ENCODE measurements at places on chromosomes 5 and 9.

DNA sequence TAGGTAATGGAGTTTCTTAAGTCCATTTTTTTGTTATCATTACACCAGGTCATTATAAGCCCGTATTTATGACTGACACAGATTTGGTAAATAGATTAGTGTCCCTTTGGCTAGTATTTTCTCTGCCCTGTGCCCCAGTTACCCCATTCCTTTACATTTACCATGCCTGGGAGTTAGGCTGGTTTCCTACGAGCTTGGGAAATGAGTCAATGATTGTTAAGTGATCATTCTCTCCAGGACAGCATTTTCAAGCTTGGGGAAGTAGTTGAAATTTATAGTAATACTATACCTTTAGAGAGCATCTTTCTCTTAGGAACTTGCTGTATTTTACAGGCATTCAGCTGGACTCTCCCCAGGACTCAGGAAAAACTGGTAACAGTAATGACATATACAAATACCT lies 573.1 kb downstream of the TLE4 start:
- DNase-seq = no peak

DNA sequence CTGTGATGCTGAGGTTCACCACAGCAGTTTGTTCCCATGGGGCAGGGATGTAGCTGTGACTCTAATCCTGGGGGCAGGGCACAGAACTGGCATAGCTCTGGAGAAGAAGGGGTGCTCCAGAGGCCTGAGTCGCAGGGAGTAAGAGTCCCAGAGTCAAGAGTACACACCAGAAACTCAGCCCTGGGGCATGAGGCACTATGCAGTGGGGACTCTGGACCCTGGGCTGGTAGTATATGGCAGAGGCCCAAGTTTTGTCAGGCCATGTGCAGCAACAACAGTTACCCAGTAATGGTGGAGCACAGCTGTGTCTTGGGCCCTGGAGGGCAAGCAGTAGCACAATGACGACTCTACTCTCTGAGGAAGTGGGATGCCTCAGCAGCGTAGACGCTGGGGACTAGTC lies 42.9 kb downstream of the TMEM38B start:
- DNase-seq = no peak

GRCh38 chr9:122151267-122151828 lies 8.2 kb downstream of the NDUFA8 start:
- DNase-seq = no peak

DNA sequence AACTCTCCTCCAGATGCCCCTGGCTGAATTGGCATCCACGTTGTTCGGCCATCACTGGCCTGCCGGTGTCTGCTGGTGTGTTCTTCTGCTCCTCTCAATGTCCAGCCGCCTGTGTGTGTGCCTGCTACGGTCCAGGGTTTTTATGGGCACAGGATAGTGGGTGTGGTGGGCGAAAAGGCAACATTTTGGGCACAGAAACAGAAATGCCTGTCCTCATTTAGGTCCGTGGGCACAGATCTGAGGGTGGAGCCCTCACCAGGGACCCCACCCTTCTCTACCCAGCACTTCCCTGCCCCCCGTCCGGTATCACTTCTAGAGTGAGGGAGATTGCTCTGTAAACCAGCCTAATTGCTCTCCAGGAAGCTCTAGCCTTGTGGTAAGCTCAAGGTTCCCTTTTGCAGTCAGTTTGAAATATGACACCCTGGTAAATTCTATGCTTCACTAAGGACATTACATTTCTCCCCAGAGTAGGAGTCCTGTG lies 410.1 kb downstream of the MAT2B start:
- DNase-seq = no peak

DNA sequence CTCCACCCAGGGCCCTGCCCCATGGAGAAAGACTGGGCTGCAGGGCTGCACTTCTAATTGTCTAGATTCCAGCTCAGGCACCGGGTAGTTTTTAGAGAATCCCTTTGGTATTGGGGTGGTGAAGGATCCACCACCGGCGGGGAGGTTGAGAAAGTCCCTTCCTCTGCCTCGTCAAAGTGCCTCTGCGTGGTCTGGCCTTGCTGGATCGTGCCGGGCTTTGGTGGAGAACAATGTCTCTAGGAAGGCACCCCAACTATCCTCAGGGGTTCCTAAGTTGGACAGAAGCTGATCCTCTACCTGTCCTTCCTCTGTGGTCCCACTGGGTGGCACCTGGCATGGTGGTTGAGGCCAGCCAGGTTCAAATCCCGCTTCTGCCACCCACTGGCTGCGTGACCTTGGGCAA lies 7.3 kb upstream of the AMBP start:
- no peak for DNase-seq

- no peak for DNase-seq
Observed at GRCh38 chr9:25716220-25716872, 38.1 kb upstream of the TUSC1 start.

DNA sequence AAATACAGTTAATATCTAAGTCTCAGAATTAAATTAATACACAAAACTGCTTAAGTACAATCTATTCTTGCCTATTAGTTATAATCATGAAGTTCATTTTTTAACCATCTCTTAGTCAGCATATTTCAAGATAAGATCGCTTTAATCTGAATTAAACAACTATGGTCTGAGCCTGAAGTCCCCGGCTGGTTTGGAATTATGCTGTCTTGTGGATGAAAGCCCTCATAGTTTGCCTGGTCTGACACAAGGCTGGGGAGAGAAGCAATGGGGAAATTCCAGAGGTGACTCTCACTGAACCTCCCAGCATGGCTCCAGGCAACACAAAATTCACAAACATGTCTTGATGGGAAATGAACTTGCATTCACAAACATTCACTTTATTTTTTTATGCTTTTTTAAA lies 28.0 kb upstream of the GRAMD2B start:
- DNase-seq = no peak

- no peak for DNase-seq
Observed at GRCh38 chr5:15236911-15237508, 263.0 kb upstream of the FBXL7 start.

GRCh38 chr5:77748160-77748559 lies 28.0 kb downstream of the TBCA start:
- DNase-seq = no peak

GRCh38 chr9:70374962-70375618 lies 39.4 kb downstream of the KLF9 start:
- no peak for DNase-seq

GRCh38 chr9:130948266-130948665 lies 9.2 kb upstream of the FIBCD1 start:
- DNase-seq = no peak

GRCh38 chr9:108275906-108276305 lies 579.9 kb downstream of the ACTL7B start:
- DNase-seq = no peak

- no peak for DNase-seq
Observed at GRCh38 chr9:78967596-78968217, 604.1 kb upstream of the TLE4 start.

DNA sequence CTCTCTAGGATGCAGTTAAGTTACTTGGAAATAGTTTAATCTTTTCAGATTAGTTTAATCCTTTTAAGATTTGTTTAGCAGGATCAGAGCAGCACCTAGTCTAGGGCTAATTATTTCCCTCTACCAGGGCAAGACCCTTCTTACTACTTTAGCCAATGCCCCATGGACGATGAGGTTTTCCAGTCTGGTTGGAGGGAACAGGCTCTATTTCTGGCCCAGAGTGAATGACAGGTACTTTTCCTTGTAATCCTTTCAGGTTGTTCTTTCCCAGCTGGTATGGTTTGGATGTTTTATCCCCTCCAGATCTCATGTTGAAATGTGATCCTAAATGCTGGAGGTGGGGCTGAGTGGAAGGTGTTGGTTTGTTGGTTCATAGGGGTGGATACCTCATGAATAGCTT lies 27.2 kb downstream of the PTTG1 start:
- DNase-seq = no peak

DNA sequence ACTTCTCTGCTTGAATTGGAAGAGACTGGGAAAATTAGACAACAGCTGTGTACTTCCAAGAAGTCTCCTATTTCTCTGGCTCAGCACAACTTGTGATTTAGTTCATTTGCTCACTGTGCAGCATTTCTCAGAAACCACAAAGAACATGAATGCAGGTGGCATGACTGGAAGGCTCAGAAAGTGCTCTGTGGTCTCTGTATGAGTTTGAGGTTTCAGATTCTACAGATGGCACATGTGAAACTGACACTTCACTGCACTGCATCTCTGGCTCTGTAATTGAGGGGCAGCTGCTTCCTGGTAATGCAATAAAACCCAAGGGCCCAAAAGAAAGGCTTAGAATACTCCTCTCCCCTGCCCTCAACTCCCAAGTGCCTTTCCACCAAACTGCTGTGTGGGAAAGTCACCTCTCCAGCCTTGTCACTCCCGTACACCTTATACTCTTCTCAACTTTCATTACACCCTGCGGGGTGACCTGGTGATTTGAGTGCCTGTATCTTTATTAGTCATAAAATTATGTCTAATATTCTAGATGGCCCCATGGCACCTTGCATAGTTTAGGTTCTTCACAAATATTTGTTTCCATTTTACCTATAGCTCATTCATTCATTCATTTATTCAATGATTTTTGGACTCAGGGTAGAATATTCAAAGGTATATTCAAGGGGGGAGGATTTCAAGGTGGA lies 82.5 kb downstream of the ESM1 start:
- no peak for DNase-seq

DNA sequence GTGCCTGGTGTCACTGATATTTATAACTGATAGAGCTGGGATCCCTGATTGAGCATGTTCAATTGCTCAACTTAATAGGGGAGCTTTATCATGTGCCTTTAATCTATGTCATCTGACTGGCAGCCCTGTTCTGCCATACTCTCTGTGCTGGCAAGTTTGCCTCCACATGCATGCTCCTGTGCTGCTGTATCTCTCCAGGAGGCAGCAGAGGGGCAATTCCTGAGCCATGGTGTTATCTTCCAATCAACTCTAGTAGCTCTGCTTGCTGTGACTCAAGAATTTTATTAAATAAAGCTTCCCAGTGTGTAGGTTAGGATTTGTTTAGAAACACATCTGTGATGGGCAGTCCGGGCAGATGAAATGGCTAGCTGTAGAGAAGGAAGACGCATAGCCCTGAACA lies 642.0 kb downstream of the KIF4B start:
- no peak for DNase-seq

Data from Panc1 (cell line).